Karpas-422 (cell line): ENCODE measurements at places on chromosomes 3 and 15. TPM values are rescaled to one million over a fixed set of nuclear protein-coding genes. Genes with fewer than 3 reads are reported as not detected.
A peak's percentile ranks its signal among the peaks of the same experiment; 100 is the strongest.

The TMEM40 gene
- total RNA-seq, result 0.18 and 0.26 TPM in 2 replicates

The PSTPIP1 gene
- 13.1 and 40.4 TPM in 2 replicates for total RNA-seq

DNA sequence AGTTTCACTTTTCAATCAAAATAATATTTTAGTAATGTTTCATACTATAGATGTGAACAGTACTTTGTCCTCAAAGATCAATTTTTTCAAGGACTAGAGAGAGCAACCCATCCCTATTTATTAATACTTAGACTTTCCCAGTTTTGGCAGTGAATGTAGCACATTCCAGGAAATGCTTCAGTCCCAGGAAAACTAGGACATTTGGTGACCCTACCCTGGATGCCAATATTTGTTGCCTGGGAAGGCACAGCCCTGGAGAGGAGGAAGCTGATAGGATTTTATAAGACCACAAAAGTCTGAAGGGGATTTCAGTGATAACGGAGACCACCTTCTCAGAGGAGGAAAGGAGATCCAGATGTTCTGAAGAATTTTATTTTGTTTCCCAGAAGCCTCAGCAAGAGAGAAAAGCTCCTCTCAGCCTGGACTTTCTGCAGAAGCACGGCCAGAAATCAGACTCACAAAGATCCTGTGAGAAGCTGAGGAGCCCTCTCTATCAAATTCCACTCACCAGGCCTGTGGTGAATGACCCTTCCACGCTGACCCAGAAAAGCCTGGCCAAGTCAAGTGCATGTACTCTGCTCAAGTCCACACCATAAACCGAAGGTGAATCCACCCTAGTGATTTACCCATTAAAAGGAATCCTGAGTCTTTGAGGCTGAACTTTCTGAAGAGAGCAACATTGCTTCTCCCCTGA, 87.7 kb upstream of the ABHD17C start:
- H3K27me3 ChIP-seq, result no peaks in the 10 kb centered on the region
- H3K36me3 ChIP-seq, result no peaks in the 10 kb centered on the region
- no peak for DNase-seq
- H3K4me1 ChIP-seq, result no peaks in the 10 kb centered on the region

DNA sequence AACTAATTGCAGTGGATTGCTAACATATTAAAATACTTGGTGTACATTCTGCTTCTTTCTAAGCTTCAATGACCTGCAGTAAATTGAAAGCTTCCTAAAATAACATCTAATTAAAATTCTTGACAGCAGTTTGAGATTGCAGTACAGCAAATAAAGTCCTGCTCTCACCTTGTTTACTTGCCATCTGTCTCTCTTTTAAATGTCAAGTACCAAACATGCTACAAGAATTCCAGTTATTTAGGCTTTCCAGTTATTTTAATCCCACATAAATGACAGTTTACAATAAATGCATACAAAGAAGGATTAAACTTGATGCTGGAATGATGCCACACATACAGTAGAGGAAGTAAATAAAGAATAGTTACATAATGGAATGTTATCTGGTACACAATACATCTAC, 33.2 kb downstream of the CBLB start:
- H3K36me3 ChIP-seq, result peaks cover 23% of the 10 kb centered on the region
- H3K27ac ChIP-seq, result peak overlapping the region; percentile 51
- H3K4me3 ChIP-seq, result no peak overlapping the region
- H3K27me3 ChIP-seq, result no peaks in the 10 kb centered on the region

DNA sequence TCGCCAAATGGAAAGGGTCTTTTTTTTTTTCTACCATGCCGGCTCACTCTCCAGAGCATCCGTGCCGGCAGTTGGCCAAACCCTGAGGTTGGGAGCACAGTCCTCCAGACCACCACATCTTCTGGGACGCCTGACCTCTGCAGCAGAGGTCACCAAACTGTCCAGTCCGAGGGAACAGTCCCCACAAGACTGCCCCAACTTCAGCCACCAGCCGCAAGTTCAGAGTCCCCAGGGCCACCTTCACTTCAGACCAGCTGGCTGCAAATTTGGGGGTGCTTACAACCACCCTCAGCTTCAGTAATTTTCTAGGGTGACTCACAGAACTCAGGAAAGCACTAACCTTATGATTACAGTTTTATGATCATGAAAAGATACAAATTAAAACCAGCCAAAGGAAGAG, 28.9 kb downstream of the PLA2G4D start:
- H3K27me3 ChIP-seq, result 0 out of 2 replicates have a peak, but pooled peaks cover 3% of the 10 kb centered on the region
- H3K4me1 ChIP-seq, result peaks cover 8% of the 10 kb centered on the region
- H3K27ac ChIP-seq, result no peak overlapping the region
- H3K36me3 ChIP-seq, result no peaks in the 10 kb centered on the region
- DNase-seq, result no peak

DNA sequence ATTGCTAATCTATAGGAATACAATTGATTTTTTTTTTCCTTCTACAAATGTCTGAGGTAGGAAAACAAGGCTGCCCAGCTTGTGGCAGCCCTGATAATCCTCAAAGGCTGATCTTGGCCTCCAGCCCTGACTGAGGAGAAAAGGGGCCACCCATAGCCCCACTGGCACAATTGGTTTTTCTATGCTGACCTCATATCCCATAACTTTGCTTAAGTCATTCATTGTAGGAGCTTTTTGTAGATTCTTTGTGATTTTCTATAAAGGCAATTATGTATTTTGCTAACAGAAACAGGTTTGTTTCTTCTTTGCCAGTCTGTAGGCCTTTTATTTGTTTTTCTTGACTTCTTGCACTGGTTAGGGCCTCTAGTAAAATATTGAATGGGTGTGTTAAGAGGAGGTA, 80.2 kb upstream of the C15orf39 start:
- no peak overlapping the region for H3K4me3 ChIP-seq
- DNase-seq, result no peak
- no peak overlapping the region for H3K27ac ChIP-seq

GRCh38 chr3:126267169-126267975, 87.0 kb upstream of the ALDH1L1 start:
- DNase-seq, result no peak
- H3K27ac ChIP-seq, result no peak overlapping the region
- H3K36me3 ChIP-seq, result no peaks in the 10 kb centered on the region
- no peaks in the 10 kb centered on the region for H3K4me1 ChIP-seq
- H3K4me3 ChIP-seq, result no peak overlapping the region
- no peaks in the 10 kb centered on the region for H3K27me3 ChIP-seq

GRCh38 chr3:42442640-42443039, 32.2 kb upstream of the LYZL4 start:
- no peak for DNase-seq
- H3K27me3 ChIP-seq, result no peaks in the 10 kb centered on the region
- H3K36me3 ChIP-seq, result no peaks in the 10 kb centered on the region
- no peak overlapping the region for H3K27ac ChIP-seq
- peaks cover 8% of the 10 kb centered on the region for H3K4me1 ChIP-seq
- no peak overlapping the region for H3K4me3 ChIP-seq

DNA sequence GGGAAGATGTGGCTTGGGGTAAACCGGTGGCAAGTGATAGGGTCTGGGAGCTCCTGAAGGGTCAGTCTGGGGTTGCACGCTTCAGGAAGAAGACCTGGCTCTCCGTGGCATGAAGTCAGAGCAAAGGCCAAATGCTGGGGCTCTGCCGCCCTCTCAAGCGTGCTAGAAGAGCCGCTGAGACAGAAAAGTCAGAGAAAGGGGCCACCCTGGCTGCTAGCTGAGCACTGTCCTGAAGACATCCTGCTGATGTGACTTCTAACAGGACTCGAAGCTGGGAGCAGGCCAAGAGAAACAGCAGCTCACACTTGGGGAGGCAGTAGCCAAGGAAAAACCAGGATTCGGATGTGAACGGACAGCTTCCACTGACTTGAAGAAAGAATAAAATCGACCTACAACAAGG, 270.4 kb downstream of the OCA2 start:
- no peak overlapping the region for H3K27ac ChIP-seq
- no peaks in the 10 kb centered on the region for H3K36me3 ChIP-seq
- H3K27me3 ChIP-seq, result no peaks in the 10 kb centered on the region
- no peaks in the 10 kb centered on the region for H3K4me1 ChIP-seq

DNA sequence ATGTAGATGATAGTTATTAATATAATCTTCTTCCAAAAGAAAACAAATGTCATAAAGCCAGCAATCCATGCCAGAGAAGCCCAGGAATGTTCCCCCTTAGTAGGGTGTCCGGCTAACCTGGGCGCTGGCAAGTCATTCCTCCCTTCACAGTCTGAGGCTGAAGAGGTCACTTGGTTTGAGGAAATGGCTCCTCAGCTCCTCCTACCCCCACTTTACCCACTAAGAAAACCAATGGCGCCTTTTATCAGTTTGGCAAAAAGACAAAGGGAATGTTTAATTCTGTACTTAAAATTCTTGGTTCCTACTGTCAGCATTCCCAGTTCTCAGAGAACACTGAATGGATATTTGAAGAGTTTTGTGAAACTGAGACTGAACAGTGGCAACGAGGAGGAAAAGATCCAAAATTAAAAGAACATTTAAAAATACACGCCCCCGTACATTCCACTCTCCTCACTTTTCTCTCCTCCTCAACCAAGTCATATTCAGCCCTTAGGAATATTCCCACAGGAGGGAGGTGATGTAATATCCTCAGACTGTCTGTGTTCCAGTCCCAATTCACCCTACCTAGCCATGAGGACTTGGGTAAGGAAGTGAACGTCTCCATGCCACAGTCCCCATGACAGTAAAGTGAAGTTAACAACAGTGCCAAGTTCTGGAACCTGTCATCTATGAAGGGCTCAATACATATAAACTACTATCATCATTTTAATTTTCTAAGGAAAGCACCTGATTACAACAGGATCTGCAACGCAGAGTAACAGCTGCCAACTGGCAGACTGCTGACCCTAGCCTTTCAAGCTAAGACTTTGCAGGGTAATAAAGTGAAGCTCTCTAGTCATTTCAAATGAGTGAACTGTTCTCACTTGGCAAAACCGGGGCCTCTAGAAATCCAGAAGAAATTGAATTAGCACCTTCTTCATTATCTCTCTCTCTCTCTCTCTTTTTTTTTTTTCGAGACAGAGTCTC, 234.5 kb upstream of the ICE2 start:
- H3K36me3 ChIP-seq, result no peaks in the 10 kb centered on the region
- H3K27ac ChIP-seq, result no peak overlapping the region
- DNase-seq, result peak; percentile 32
- H3K4me1 ChIP-seq, result no peaks in the 10 kb centered on the region
- H3K27me3 ChIP-seq, result no peaks in the 10 kb centered on the region
- H3K4me3 ChIP-seq, result no peak overlapping the region
